ENCODE measurements at places on chromosomes 7 and 10.

DNA sequence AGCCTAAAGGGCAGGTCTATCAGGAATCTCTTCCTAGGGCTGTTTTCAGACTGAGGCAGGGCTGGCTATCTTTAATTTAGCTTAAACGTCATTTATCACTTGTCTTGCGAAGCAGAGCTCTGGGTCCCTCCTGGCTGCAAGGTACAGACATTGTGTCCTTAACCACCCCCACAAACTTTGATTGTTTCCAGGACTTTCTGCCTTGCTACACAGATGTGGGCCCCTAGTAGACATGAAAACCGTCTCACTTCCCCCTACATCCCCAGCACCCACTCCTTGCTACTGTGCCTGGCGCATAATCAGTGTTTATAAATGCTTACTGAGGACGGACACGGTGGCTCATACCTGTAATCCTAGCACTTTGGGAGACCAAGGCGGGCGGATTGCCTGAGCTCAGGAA, 54.5 kb downstream of the PIP4K2A start:
- no peak for DNase-seq

DNA sequence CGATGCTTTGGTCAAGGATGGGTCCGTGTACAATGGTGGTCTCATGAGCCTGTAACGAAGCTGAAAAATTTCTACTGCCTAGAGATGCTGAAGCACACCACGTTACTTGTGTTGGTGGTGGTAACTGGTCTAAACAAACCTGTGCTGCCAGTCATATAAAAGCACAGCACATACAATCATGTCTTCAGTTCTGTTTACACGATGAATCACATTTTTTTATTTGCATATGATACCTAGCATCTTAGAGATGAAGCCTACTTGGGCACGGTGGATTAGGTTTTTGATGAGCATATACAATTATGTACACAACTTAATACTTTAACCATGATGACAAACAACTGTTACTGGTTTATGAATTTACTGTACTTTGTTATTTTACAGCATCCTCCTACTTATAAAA, 201.0 kb downstream of the ZMYND11 start:
- no peak for DNase-seq

- peak; percentile 55 for DNase-seq
Measured at GRCh38 chr7:79820387-79820786, 314.2 kb upstream of the GNAI1 start.

GRCh38 chr10:68171539-68172080, 60.3 kb downstream of the ATOH7 start:
- no peak for DNase-seq

DNA sequence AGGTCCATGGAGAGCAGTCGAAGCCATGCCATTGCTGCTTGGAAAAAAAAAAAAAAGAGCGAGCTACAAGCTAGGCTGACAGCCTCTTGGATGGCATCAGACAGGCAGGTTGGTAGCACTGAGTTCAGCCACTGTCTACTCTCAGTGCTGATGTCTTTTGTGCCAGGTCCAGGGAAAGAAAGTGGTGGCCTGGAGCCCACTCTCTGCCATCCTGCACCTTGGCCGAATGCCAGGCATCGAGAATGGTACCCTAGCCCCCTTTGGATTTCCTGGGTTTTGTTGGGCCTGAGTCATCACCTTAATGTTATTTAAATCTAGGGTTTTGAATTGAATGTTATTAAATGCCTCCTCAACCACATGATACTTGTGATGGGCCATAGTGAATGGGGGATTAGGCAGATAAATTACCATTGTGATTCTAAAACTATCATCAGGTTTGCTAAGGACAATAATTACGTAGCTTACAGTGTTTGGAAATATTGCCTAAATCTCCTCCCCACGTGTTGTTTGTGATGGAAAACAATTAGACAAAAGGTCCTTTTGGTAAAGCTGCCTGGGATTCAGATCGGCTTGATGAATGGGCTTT, 195.7 kb upstream of the GPR26 start:
- no peak for DNase-seq

GRCh38 chr10:130049987-130050386, 60.6 kb downstream of the C10orf143 start:
- no peak for DNase-seq

DNA sequence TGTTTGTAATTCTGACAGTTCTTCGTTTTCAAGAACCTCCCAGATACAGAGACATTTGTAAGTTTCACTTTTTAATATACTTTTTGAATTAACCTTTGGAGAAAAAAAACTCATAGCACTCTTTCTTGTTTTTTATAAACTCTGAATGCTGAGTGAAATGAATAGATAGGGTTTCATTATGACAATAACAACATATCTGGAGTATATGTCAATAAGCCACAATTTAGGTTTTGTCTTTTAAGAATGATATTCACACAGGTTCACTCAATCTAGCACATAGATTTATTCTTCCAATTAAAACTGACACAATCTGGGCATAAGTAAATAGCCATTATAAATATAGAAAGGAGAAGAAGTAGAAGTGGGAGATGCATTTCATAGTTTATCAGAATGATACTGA, 21.7 kb downstream of the ABCA13 start:
- no peak for DNase-seq

DNA sequence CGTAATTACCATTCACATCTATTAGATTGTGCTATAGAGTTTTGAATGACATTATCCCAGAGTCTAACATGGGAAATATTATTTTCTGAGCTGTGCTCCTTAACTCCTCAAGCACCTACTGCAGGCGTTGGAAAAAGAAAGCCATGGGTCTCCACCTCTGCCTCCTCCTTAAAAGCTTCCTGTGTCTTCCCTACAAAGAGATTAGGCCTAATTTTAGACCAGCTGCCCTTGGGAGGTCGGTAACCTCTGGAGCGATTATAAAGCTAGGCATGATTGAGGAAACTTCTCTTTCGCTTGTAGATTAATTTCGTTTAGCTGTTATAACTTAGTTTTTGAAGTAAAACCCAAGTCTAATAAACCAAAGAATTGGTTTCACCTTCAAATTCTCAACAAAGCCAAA, 75.2 kb downstream of the PLXDC2 start:
- DNase-seq, result no peak

DNA sequence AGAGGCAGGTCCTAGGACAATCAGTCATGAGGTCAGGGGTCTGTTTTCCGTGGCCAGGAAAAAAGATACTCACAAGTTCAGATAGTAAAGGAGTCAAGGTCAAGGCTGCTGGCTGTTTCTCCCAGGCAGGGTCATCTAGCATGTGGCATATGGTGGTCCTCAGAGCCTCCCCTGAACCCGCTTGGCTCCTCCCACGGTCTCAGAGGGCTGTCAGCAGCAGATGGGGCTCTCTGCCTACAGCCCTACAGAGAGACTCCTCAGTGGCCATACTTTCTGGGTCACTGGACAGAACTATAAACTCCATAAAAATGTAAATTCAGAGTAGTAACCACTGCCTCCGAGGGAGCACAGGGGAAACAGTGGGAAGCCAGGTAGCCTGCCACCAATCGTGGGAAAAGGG, 11.3 kb upstream of the DRGX start:
- no peak for DNase-seq

- peak; percentile 25 for DNase-seq
Measured at GRCh38 chr7:107043921-107044346, 571 bp upstream of the PRKAR2B start.

DNA sequence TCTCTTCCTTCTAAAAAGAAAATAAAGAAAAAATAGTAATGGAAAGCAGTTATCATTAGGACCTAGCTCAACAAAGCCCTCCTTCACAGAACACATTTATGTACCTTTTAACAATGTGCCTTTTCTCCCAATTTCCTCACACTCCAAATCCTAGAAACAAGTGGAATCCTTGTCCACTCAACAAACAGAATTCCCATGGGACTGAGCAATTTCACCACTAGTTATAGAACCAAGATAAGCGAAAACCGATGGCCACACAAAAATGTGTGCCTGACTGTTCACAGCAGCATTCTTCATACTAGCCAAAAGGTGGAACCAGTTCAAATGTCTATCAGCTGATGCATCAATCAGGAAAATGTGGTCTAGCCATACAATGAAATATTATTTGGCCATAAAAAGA, 17.3 kb downstream of the DCLRE1C start:
- DNase-seq, result no peak

GRCh38 chr10:1522237-1522636, 215.1 kb downstream of the ADARB2 start:
- no peak for DNase-seq

DNA sequence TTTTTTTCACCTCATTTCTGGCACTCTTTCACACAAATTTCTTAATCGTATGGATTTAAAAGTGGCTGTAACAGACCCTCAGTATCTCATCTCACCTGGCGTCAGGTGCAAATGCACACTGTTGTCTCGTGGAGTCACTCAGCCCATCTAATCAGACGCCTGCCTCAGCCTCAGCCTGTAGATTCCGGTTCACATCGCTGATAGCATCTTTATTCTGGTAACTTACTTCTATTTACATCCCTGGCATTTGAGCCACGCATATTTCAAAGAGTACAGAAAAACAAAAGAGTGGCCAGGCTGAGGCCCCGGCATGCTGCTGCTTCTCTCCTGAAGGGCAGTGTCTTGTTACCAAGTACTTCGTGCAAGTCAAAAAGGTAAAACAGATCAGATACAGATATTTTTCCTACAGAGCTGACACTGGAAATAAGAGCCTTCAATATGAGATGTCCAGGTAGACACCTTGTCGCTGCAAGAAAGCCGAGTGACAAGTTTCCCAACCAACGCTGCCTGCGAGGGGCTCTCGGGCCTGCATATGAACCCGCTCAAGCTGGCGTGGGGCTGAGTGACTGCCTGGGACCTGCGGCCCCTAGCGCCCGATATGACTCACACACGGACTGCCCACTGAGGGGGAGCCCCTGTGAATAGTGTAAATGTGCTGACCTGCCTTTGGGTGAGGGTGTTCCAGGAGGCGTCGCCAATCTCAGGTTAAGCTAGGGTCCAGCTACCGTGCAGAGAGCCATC, 4.3 kb downstream of the VIPR2 start:
- DNase-seq, result no peak

DNA sequence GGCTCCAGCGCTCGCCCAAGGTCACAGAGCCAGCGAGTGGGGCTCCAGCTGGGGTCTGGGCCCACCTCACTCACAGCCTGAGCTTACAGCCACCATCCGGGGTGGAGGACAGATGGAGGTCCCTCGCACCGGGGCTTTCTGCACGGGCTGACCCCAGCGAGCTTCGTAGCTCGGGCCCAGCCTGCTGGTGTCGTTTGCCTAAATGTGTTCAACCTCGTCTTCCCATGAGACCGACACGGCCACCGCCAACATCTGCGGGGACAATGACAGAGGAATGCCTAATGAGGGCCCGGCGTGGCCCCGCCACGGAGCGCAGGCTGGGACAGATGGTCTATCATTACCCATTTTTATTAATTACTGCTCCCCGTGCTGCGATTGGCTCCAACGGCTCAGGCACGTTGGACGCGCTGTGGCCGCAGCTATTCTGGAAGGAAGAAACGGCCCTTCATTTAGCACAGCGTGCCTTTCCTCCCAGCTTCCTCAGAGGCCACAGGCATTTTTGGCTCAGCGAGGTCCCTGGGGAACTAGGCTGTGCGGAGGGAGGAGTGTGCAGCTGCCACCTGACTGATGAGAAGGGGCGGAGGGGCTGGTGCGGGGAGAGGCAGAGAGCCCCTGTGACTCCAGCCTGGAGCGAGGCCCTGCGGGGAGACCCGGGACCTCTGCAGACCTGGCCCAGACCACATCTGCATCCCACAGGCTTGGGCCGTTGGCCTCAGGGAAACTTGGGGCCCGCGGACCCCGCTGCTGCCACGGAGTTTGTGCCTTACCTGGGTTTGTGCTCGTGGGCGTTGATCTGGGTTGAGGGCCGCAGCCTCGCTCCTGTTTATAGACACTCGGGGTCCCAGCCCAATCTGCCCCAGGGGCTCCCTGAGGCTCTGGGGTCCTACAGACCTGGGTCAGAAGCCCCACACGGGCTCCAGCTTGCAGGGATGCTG, 22.9 kb upstream of the ELFN1 start:
- DNase-seq, result no peak

DNA sequence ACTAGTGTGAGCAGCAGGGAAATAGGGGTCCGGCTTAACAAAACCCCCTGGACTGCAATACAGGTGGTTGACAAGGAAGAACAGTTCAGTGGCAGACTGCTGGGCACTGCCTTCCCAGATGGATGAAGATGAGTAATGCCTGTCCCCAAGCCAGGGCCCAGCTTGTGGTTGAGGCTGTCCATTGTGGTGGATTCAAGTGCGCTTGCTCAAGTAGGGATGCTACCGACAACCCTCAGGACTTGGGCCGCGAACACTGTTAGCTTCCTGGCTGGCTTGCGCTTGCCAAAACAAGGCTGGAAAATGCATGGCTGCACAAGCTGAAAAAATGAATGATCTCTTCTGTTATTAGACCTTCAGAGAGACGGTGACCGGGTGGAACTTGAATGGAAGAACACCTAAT, 116.1 kb upstream of the ACBD5 start:
- DNase-seq, result no peak

GRCh38 chr10:122504610-122504950, 43.2 kb downstream of the HTRA1 start:
- peak; percentile 90 for DNase-seq

GRCh38 chr10:70478191-70479164, at the start of gene PALD1:
TSS of gene PALD1 (plus strand) at chr10:70478767. CDS start at chr10:70525952, 47,185 bp downstream.
- DNase-seq, result peak; percentile 39

GRCh38 chr10:102661658-102662028, 17.4 kb downstream of the TRIM8 start:
- no peak for DNase-seq

- no peak for DNase-seq
Measured at GRCh38 chr7:158256091-158256816, 331.4 kb downstream of the PTPRN2 start.

- DNase-seq, result no peak
Measured at GRCh38 chr7:122652876-122653275, 46.0 kb downstream of the RNF133 start.

DNA sequence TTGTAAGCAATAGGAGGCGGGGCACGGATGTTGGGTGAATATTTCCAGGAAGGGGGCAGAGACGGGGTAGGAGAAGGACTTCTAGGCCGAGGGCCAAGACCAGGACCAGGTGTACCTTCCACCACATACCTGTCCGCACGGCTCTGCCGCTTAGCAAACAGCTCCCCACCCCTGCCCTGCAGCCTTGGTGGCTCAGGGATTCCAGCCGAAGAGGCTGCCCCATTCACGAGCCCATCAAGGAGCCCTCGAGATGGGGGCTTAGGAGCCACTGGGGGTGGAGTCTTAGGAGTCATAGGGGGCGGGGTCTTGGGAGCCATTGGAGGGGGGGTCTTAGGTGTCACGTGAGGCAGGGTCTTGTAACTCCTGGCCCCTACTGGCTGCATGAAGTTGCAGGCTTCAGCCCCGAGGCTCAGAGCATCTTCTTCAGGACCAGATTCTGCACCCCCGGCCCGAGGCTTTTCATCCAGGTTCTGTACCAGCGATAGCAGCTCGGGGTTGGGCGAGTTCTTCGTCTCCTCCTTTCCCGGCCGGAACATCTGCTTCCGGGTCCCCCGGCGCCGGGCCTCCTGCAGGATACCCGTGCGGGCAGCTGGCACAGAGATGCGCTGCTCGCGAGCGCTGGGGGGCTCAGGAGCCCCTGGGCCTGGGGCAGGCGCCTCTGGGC, 6.1 kb upstream of the MYOZ1 start:
- peak; percentile 26 for DNase-seq

All from midbrain (tissue), 1 donor.